Right hindlimb (tissue), 1 donor: ENCODE measurements at places on chromosomes 13 and 19.

GRCh38 chr19:38039966-38040365 lies 133.0 kb downstream of the SIPA1L3 start:
- no peak for DNase-seq

- no peak for DNase-seq
Observed at GRCh38 chr13:29196409-29197074, 376.4 kb downstream of the MTUS2 start.

DNA sequence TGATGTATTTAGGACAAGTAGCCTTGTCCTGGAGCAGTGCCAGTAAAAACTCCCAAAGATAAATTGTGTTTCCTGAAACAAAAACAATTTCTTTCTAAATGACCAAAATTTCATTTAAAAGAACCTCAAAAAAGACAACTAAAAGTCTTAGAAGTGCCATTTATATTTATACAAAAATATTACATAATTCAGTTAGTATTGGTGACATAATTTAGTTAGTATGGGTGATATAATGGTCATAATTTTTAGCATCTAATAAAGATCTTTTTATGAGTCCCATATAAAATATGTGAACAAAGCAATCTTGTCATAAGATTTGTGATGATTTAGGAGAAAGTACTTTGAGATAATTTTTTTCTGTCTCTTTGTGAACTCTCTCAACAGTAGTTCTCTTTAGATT lies 76.0 kb downstream of the ELF1 start:
- DNase-seq: no peak

GRCh38 chr13:44272692-44273091 lies 100.9 kb upstream of the SERP2 start:
- DNase-seq: no peak

GRCh38 chr13:51894239-51894638 lies 32.5 kb downstream of the CCDC70 start:
- no peak for DNase-seq

DNA sequence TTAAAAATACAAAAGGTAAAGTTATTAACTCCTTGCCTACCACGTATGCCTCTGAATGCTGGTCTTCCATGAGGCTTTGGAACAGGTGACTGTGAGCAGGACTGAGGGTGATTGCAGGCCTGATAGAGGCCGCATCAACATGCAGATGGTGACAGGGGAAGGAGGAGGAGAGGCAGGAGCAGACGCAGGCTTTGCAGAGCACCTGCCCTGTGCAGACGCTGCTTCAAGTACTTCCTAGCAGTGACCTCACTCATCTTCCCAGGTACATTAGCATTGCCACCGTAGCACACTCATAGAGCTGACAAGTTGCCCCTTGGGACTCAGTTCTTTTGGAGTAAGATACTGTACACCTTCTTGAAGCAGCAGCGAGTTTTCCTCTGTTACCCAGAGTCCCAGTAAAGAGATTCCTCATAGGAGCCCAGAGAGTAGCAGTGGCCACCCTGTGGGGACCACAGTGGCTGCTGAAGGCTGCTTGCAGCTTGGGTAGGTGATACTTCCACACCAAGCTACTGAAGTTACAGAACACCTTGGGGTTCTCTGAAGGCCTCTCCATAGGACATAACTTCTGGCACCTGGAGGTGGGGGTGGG lies 56.0 kb downstream of the ZNF536 start:
- no peak for DNase-seq

DNA sequence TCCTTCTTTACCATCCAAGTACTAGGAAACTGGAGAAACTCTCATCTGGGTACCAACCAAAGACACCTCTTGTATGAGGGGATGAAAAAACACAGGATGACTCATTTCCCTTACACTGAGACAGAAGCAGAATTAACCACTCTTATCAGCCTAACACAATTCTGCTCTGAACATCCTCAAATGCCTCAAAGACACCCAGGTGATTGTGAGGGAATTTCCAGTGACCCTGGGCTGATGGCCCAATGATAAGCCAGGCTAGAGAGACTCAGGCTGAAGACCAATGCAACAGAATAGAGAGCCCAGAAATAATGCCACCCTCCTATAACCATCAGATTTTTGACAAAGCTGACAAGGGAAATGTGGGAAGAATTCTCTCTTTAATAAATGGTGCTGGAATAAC lies 7.0 kb downstream of the ZNF737 start:
- DNase-seq: no peak

- no peak for DNase-seq
Observed at GRCh38 chr13:78598966-78599644, 4.2 kb downstream of the POU4F1 start.

DNA sequence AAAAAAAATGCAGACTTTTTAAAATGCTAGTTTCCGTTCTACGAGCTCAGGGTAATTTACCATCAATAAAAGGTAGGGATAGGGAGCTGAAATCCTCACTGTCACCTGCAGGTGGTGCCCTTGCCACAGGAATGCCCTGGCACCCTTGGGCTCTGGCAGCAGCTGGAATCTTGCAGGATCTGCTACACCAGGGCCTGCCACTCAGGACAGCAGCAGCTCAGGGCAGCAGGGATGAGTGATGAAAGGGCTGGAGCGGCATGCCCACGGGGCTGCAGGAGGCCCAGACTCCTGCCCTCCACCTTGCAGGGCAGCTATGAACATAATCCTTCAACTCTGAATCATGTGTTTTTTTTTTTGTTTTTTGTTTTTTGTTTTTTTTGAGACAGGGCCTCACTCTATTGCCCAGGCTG lies 54.0 kb downstream of the GNG7 start:
- peak; percentile 67 for DNase-seq

DNA sequence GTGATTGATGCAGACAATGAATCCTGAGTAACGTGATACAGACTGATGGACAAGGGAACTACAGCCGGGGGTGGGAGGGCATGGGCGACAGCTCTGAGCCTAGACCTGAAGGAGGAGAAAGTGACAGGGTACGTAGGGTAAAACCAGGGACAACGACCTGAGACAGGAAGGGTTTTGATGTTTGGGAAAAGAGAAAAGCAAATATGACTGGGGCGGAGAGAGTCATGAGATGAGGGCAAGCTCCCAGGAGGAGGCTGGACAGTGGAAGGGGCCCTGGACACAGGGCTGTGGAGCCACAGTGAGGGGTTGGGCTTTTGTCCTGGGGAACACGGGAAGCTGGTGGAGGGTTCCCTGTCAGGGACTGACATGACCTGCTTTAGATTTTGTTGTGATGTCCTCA lies 34.2 kb downstream of the ZNF611 start:
- no peak for DNase-seq

DNA sequence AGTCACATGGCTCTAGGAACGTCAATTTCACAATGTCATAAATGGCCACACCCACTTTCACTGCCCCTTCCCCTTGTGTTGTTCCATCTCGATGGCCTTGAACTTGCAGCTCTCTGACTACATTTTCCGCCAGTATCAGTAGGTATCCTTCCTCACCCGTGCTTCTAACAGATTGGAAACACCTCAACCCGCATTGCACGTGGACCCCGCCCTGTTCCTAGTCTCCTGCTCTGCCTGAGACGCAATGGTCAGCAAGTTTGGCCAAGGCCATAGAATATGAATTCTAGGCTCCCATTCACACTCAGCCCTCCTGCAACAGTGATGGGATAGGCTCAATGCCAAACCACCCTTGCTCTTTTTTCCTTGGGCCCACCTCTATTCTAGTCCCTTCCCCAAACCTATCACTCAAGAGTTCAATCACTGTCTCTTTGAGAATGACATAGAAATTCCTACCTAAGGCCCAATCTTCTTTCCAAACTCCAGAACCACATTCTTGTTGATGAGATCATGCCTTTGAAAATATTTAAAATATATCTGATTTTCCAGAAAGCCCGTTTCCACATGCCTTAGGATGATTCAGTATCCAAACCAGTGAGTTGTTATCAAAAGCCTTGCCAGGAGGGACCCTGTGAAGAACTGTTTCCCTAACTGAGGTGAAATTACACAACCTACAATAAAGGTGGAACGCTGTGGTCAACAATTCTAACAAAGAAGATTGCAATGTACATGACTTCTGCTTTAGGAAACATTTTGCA lies 334.6 kb downstream of the MYO16 start:
- DNase-seq: no peak

DNA sequence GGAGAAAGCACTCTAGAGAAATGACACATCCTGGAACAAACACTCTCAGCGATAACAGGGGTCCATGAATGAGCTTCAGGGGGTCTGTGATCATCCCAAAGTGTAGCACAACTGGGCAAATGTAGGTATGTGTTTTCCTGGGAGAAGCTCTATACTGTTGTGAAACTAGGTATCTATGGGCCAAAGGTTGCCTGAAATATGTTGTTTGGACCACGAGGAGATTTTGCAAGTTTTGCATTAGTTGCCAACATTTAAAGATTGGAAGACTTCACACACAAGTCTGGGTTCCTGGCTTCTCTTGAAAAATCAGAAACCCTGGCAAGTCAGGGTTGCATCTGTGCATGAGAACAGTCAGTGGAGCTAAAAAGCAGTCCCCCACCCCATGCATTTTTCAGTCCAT lies 26.7 kb upstream of the POU2F2 start:
- no peak for DNase-seq

DNA sequence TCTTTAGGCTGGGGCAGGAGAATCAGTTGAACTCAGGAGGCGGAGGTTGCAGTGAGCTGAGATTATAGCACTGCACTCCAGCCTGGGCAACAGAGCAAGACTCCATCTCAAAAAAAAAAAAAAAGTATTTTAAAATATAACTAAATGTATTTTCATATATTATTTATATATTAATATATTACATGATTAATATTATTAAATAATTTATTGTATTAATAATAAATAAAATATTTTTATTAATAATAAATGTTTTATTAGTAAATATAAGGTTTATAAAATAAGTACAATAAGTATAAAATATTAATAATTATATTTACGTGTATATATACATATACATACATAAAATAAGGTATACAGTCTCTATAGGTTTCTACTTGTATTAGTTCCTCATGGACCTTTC lies 56.8 kb downstream of the SKA3 start:
- no peak for DNase-seq

DNA sequence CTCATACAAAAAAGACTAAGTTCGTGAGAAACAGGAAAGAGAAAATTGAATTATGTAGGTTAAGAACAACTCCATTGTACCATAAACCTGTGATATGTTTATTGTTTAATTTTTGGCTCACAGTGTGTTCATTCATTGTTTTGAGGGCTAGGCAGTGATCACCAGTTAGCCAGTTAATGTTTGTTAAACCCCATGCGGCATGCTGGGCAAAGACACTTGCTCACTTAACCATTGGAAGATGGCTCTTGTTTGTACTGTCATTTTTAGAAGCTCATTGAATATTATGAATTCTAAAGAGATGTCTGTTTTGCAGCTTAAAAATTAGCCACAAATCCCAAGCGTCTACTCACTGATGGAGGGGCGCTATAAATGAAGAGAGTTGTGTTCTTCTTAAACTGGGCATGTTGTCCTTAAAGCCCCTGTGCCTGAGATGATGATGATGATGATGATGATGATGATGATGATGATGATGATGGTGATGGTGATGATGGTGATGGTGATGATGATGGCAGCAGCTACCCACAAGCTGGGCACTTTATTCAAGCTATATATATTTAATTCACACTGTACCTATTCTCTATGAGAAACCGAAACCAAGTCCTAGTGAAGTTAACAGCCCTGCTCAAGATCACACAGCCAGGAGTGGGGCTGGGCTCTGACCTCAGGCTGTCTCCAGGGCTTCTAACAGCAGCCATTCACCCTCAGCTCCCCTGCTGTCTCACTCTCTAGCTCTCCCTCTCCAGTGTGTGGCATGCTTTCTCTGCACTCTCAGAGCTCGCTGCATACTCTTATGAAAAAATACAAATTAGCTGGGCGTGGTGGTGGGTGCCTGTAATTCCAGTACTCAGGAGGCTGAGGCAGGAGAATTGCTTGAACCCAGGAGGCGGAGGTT lies 169.1 kb downstream of the SHISA2 start:
- no peak for DNase-seq

DNA sequence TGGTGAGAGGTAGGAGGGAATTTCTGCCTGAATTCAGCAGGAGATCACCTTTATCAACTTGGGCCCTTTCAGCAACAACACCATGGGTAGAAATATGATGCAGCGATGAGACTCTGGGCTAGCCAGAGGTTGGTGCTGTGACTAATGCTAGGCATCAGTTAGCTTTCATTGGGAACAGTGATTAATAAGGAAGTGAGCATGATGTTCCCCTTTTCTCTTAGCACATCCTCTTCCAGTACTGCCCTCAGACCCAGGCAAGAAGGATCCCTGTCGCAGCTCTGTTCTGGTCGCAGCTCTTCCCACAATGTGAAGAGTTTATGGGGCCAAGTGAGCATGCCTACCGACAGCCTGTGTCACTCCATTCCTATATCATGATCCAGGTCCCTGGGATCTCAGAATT lies 100.5 kb downstream of the FLT1 start:
- DNase-seq: no peak

- DNase-seq: no peak
Observed at GRCh38 chr13:38862443-38862842, 128.2 kb downstream of the STOML3 start.

DNA sequence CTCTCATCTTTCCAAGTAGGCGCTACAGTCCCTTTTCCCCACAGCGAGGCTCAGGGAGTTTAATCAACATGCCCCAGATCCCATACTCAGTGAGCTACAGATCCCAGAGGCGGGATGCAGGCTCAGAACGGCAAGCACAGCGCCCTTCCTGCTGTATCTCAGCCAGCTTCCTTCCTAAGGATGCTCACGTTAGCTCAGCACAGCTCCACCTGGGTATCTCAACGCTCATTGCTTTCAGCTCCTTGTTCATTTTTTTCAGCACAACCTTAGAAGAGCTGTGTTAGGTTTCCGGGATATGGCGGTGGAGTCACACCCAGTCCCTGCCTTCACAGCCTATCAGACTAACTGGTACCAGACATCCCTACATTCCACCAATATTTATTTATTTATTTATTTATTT lies 3.1 kb upstream of the MEGF8 start:
- no peak for DNase-seq

- no peak for DNase-seq
Observed at GRCh38 chr13:77345150-77345780, 18.4 kb upstream of the MYCBP2 start.

DNA sequence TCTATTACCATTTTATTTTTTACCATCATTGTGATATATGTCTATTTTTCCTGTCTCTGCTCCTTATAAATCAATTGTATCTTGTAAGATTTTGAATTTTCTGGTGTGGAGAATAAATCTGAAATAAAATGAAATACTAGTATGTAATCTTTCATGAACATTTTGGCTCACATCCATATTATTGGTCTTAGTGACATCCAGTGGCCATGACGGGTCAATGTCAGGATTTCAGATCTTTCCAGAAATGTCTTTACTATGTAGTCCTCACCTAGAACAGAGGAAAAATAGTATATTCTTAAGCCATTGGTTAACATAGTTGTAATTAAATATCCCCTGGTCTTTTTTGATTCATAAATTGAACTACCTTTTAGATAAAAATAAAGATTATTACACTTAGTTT lies 109.8 kb upstream of the GPC6 start:
- DNase-seq: no peak

DNA sequence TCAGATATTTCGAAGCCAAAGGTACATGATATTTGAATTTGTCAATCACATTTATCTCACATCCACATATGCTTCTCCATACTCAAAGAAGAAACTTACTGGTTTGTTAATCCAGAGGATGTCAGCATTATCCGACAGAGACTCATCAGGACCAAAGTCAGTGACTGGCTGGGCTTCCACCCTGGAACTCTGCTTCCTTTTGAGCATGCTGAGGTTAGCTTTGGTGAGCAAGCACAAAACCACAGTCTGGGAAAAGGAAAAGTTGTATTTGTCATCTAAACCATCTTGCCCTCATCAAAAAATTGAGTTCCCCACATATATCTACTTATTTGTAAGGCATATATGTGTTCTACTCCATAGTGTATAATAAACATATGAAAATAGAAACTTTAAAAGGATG lies 17.4 kb downstream of the NALCN start:
- no peak for DNase-seq
